Psoas muscle (tissue), 8 donors: ENCODE measurements at places on chromosomes 5 and 9. TPM values are rescaled to one million over a fixed set of nuclear protein-coding genes. Genes with fewer than 3 reads are reported as not detected.

GRCh38 chr9:126704892-126705766, 91.4 kb downstream of the LMX1B start:
- H3K27me3 ChIP-seq = no peaks in the 10 kb centered on the region
- H3K27ac ChIP-seq = no peak overlapping the region
- no peaks in the 10 kb centered on the region for H3K36me3 ChIP-seq

DNA sequence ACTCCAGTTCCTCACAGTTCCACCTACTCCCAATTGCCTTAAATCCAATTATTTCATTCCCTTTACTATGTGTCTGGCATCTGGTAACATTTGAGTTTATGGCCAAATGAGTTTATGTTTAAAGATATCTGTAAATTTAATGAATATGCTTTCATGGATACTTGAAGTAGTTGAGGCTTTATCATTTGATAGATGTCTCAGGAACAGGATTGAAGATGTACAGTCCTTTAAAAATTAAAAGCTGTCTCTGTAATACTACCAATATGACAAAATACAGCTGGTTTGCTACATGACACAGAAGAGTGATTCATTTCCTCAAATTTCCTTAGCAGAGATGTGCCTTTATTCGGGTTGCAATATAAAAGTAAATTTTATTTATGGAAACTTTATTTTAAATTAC, 2326.0 kb upstream of the ACO1 start:
- H3K4me3 ChIP-seq = no peak overlapping the region
- no peaks in the 10 kb centered on the region for H3K27me3 ChIP-seq
- no peak overlapping the region for H3K27ac ChIP-seq
- no peak for DNase-seq

DNA sequence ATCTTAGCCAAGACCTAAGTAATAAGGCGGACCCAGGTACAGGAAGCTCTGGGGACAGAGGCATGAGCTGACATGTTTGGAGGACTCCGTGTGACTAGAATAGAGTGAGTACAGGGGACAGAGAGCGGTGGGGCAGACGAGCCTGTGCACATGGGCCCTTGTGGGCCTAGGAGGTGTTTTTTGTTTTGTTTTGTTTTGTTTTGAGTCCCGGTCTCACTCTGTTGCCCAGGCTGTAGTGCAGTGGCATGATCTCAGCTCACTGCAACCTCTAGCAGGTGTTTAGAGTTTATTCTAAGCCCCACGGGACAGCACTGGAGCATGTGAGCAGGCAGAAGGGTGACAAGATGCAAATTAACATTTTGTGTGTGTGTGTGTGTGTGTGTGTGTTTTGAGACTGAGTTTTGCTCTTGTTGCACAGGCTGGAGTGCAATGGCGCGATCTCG, 3.1 kb upstream of the EEIG1 start:
- H3K4me1 ChIP-seq = peaks cover 27% of the 10 kb centered on the region
- H3K27me3 ChIP-seq = no peaks in the 10 kb centered on the region
- H3K27ac ChIP-seq = peak overlapping the region; percentile 10
- DNase-seq = no peak
- no peaks in the 10 kb centered on the region for H3K36me3 ChIP-seq

DNA sequence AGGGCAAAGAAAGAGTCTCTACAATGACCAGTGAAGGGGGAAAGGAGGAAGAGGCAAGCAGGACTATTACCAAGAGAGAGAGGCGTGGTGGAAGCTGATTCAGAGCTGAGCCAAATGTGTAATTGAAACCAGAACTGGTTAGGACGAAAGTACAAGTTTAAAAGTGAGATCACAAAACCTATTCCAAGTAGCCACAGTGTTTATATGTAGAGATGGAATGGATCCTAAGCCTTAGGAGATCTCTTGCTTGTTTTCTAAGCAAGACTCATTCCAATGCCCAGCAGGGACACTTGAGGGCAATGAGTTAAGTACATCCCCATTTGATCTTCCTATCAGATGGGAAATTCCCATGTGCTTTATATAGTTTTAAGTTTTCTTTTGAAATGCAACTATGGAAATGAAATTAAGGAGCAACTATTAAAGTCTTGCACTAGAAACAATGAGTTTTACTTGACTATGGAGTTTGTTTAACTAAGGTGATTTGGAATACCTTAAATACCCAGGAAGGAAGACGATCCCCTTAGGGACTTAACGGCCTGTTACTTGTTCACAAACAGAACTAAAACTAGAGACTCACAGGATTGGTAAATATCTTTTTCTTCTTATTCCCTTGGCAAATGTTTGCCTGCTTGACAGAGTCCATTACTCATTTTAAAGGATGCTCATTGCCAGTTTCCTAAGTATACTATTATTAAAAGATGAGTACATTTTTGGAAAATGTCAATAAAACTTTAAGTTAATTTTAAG, 51.1 kb upstream of the SNX2 start:
- H3K4me3 ChIP-seq = no peak overlapping the region
- H3K27ac ChIP-seq = no peak overlapping the region
- H3K4me1 ChIP-seq = no peaks in the 10 kb centered on the region
- no peaks in the 10 kb centered on the region for H3K36me3 ChIP-seq
- DNase-seq = no peak

GRCh38 chr9:35258660-35259474, 97.1 kb downstream of the UNC13B start:
- no peak overlapping the region for H3K4me3 ChIP-seq
- peaks cover 11% of the 10 kb centered on the region for H3K4me1 ChIP-seq
- H3K27me3 ChIP-seq = no peaks in the 10 kb centered on the region
- H3K36me3 ChIP-seq = no peaks in the 10 kb centered on the region

GRCh38 chr5:37892586-37892985, 52.7 kb upstream of the GDNF start:
- no peaks in the 10 kb centered on the region for H3K27me3 ChIP-seq
- no peaks in the 10 kb centered on the region for H3K36me3 ChIP-seq
- DNase-seq = no peak
- peak overlapping the region; percentile 78 for H3K27ac ChIP-seq

DNA sequence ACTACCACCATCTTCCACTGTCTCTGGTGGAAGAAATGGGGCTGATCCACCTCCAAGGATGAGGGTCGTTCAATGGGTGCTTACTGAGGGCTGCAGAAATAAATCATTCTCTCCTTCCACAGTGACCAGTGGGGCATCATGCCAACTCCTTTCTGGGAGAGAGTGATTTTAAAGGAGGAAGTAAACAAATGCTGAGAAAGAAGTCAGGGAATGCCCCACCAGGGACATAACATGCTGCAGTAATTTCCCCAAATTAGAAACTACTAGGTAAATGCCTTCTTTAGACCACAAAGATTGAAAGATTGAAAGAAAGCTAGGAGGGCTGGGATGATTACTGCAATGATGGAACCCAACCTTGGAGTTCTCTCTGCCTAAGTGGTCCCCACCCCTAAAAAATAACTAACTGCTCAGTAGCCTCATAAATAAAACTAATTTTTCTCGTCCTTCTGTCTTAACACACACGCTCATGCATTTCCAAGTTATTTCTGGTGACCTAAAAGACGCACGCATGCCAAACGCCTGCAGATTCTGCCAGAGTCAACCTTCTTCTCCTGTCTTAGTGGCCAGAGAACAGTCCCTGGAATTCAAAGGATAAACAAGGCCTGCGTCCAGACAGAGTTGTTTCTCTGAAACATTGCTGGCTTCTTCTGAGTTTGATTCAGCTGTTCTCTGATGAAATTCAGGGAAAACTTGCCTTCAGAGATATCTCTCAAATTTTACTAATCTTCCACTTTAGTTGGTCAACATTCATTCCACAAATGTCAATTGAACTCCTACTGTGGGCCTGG, 250.0 kb downstream of the NR3C1 start:
- no peaks in the 10 kb centered on the region for H3K27me3 ChIP-seq
- DNase-seq = peak; percentile 74
- peak overlapping the region; percentile 56 for H3K27ac ChIP-seq
- H3K4me3 ChIP-seq = no peak overlapping the region
- H3K4me1 ChIP-seq = peaks cover 30% of the 10 kb centered on the region

ARHGEF28 gene
- 1.3 TPM for total RNA-seq

OR1L6 gene
- total RNA-seq = not detected
